ENCODE measurements at places on chromosomes 3 and 15.

- no peak for DNase-seq
Measured at GRCh38 chr3:141093971-141094684, 43.0 kb downstream of the SPSB4 start.

DNA sequence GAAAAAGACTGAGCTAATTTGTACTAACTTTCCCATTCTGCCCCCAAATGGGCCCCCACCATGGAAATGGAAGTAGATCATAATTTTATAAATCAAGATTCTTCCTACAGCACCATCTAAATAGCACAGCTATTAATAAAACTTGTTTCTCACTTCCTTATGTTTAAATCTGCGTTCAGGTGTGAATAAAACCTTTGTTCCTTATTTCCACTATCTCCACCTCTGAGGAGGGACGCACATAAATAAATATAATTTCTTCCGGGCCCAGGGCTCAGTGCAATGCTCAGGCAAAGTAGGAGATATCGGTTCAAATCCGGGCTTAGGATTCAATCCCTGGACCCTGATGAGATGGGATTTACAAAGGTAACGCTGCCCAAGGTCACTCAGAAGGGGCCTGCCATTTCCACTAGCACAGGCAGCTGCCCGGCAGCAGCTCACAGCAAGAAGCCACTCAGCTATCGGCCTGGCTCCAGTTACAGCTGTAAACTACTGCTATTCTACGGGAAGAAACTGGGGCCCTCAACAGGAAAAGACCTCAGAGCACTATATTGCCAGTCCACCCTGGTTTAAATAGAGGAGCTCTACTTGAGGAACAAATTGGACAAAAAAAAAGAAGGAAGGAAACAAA, 52.5 kb downstream of the FOXP1 start:
- DNase-seq = no peak

GRCh38 chr3:184660931-184661330, 50.9 kb downstream of the MAGEF1 start:
- DNase-seq = no peak

DNA sequence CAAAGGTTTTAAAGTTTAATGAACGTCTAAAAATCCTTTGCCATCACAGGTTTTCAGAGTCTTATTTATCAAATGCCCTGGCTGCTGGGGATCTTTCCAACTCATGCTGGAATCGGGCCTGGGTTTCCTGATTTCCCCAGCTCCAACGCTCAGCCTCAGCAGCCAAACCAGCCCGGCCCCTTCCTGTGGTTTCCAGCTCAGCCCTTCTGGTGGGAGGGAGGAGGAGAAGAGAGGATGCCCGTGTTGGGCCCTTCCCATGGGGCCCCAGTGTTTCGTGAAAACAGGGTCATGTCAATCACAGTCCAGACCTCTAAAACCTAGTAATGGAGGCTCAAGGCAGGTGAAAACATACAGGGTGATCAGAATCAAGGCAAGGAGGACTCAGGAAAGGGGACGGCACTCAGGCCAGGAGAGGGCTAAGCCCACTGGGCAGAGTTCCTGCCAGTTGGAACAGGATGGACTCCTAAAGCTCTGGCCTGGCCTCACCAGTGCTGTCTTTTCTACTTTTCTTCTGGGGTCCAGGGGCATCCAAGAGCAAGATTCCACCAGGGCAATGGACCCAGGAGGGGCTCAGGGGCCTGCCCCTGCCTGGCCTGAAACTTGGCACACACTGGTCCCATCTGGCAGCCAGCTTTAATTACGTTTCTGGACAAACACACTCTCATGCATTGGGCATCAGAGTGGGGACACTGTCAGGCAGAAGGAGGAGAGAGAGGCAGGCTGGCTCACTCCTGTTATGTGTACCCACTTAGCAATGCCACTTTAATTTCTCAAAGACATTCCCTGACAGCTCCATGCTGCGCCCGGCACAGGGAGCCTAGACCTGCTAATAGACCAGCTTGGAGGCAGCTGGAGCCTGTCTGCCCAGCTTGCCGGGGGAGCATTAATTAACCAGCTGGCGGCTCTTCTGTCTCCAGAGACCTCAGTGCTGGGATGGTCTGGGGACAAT, 194.6 kb downstream of the FAM43A start:
- DNase-seq = no peak

DNA sequence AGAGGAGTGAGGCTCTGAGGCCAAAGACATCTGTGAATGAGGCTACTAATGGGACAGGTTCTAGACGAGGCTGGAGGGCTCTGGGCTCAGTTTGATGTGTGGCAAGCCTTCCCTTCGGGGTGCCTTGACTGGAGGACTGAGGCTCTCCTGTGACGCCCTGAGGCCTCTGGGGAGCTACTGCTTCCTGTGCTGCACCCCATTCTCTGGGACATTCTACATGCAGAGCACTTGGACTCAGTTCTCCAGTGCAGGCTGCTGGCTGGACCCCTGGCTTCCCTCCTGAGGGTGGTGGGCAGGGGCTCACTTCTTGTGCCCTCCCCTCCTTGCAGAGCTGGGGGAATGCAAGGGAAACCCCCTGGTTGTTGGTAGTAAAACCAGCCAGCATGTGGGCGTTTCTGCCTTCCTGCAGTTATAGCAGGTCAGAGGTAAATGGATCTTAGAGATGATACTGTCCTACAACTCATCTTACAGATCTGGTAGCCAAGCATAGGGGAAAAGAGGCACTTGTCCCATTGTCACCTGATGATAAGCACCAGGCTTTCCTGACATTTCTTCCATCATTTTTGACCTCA, 133.3 kb downstream of the CHDH start:
- DNase-seq = no peak

GRCh38 chr3:21662403-21662802, 88.6 kb downstream of the ZNF385D start:
- DNase-seq = no peak

GRCh38 chr3:176739159-176739558, 458.1 kb downstream of the TBL1XR1 start:
- no peak for DNase-seq

DNA sequence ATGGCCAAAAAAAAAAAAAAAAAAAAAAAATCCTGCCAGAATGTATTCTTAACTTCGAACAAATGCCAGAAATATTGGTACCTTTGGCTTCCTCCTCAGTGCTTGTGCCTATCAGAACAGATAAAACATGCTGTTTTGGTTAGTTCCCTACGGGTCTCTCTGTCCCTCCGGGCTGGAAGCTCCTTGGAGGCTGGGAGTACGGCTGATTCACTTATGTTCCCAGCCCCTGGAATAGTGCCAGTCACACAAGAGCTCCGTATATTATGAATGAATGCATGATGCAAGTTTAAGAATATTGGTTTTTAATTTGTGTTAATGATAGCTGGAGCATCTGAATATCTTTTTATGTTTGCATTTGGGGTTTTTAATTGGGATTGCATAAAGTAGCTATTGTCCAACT, 44.0 kb downstream of the NR2F2 start:
- no peak for DNase-seq

DNA sequence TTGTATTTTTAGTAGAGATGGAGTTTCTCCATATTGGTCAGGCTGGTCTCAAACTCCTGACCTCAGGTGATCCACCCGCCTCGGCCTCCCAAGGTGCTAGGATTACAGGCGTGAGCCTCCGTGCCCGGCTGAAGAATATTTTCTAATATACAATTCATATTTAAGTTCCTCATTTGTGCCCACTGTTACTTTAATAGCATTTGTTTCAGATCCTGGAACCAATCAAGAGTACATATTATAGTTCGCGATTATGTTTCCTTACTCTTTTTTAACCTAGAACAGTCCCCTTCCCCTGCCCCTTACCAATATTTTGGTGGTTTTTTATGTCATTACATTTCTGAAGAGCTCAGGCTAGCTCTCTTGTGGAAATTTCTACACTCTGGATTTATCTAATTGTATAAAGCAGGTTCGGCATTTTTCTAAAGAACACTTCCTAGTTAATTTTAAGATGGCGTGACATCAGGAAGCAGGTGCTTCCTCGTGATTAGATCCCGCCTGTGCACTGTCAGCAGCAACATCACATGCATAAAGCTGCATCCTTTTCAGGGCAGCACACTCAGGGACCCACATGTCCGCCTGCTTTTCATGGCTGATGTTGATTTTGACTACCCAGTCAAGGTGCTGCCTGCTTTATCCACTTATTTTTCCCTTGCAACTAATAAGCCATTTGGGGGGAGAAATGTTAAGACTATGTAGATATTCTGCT, 88.7 kb upstream of the EPHB3 start:
- no peak for DNase-seq

DNA sequence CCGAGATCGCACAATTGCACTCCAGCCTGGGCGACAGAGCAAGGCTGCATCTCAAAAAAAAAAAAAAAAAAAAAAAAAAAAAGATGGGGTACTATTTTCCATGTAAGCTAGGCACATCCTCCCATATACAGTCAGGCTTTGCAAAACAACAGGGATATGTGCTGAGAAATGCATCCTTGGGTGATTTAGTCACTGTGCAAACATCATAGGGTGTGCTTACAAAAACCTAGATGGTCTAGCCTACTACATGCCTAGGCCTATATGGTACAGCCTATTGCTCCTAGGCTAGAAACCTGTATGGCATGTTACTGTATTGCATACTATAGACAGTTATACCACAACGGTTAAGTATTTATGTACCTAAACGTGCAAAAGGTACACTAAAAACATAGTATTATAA, 75.0 kb downstream of the TTBK2 start:
- no peak for DNase-seq

DNA sequence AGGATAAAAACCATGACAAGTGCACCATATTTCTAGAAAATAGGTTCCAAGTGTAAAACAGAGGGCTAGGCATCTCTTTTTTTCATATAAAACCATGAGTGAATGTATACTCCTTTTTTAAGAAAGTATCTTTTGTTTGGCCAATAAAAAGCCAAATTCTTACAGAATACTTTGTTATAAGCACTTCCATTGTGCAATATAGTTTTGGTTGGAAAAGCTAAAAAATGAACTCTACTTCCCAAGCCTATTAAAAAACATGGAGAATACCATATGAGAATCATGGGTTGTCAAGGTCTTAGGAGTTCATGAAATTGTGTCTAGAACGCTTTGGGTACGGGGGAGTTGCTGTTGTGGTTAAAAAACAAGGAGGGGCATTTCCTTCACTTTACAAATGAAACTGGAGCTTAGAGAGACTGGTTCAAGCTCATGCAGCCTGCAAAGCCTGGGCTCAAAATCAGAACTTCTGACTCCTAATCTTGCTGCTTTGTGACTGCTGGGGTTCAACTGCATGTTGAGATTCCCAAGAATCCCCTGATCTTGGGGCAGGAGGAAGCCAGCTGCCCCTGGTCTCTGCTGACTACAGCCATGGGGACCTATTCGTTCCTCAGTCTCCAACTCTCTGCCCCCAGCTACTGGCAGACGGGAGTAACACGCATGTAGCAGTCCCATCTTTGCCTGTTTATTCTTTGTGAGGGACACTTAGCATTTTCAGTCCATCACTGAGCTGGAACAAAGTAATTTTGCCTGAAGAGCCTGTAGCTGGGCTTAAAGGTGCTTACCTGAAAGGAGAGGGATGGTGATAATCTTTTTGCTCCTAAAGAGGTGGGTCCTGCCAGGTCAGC, 229.1 kb downstream of the CHST2 start:
- DNase-seq = no peak

GRCh38 chr15:73538563-73539211, 94.5 kb downstream of the NPTN start:
- DNase-seq = no peak

DNA sequence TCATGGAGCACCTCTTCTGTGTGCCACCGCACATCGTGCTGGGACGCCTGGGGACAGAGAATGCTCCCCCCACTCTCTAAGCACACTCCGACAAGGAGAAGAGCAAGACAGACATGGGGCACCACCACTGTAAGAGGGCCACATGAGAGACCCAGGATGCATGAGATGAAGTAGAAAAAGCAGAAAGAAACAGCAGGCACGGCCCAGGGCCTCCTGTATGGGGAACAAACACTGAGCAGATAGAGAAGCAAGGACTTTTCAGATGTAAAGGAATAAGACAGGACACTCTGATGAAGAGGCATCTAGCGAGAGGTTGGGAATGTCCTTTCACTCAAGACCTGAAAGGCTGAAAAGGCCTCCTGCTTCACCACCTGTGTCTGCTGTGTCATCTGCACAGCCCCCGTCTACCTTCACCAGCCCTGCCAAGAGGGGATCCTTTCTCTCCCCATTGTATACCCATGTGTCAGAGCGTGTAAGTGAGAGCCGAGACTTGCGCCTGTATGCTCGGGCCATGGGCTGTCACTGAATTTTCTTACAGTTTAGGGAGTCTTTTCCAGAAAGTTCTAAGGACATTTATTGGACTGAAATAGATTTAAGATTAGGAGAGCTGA, 125.6 kb downstream of the LRRK1 start:
- no peak for DNase-seq

GRCh38 chr3:86147119-86147518, 843.8 kb downstream of the VGLL3 start:
- DNase-seq = no peak

GRCh38 chr15:58064980-58065444, 499 bp downstream of the ALDH1A2 start:
- no peak for DNase-seq

DNA sequence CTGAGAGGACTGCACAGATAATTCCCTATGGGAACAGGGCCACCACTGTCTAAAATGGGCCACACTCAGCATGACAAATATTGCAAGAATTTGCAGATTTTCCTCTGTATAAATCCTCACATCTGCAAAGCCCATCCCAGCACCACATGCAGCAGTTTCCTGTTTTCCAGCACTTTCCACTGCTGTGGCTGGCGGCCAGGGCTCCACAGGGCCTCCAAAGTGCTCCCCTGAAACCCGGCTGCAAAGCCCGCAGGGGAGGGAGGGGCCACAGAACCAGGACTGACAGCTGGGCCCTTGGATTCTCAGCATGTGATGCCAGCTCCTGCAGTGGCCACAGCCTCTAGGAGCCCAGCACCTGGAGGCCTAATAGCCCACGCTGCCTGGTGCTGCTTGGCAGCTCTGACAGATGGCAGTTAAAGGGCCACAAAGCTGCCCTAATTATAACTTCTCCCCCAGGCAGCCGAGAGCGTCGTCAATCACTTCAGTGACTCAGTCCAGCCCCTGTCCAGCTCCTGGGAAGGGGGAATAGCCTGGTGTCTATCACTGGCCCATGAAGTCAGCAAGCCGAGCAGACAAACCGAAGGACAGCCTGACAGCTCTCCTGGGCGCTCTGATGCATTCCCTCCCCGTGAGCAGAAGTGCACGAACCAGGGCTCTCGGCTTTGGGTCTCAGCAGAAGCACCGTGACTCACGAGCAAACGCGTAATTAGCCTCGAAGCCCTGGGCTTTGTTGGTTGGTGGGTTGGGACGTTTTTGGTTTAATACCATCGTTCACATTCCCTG, 4.7 kb downstream of the LRRC15 start:
- DNase-seq = no peak

GRCh38 chr3:12758025-12758781, 856 bp downstream of the TMEM40 start:
- no peak for DNase-seq

- no peak for DNase-seq
Measured at GRCh38 chr3:47003056-47003410, 23.6 kb downstream of the NBEAL2 start.

GRCh38 chr15:38524156-38524555, 40.5 kb downstream of the RASGRP1 start:
- DNase-seq = no peak

DNA sequence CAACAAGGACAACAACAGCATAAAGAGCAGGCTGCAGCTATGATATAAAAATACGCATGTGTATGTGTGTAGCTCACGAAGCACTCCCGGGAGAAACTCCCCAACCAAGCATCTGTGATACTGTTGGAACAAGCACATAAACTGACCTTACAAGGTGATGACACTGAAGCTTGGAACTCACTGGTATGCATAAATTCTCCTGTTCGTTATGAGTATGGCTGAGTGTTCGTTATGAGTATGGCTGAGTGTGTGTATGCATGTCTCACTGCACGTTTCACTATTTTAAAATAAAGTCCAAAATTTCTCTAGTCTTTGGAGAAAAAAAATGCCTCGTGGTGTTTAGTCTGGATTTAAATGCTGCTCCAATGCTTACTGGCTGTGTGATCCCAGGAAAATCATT, 256.8 kb downstream of the RORA start:
- DNase-seq = no peak
